ENCODE measurements at places on chromosomes 6 and 20.

DNA sequence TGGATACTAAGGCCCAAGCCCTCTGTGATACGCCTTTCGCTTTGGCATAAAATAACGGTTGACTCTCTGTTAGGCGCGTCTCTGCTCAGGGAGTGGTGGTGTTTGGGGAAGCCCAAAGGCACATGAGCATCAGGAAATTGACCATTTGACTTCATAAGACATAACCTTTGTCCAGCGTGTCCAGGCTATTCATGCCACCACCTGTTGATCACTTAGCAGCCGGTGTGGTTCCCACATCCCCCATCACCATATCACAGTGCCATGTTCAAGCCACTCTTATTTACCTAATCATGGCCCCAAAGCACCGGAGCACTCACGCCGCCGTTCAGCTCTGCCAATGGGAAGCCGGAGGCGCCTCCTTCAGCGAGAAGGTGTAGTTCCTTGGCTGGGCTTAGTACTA lies 27.9 kb downstream of the SLCO4A1 start:
- DNase-seq, result no peak

GRCh38 chr6:68575765-68576439 lies 59.2 kb upstream of the ADGRB3 start:
- peak; percentile 91 for DNase-seq

DNA sequence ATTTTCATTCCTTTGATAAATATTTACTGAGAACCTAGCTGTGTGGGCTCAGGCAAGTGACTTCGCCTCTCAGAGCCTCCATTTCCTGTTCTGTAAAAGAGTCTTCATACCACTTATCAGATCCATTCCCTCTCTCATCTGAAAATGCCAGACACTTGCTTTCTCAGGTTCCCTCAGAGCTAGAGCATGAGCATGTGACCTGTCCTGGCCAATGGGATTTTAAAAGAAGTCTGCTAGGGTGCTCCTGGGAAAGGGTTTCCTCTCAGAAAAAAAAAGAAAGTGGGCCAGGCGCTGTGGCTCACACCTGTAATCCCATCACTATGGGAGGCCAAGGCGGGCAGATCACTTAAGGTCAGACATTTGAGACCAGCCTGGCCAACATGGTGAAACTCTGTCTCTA lies 5.3 kb downstream of the KCNB1 start:
- DNase-seq, result no peak

DNA sequence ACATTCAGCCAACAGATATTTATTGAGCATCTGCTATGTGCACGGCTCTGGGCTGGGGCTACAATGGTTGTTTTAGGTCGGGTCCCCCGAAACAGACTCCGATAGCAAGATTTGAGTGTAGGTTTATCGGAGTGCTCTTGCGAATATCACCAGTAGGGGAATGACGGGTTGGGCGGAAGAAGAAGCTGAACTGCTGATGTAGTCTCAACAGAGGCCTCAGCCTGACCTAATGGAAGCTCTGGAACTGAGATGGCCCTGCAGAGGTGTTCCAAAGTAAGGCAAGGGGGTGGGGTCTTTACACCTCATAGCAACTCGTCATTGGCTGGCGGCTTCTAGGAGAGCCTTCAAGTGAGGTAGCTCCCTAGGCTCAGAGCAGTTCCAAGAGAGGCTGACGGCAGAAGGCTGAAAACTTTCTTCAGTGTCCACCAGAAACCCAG lies 1.1 kb downstream of the L3MBTL1 start:
- DNase-seq, result no peak

- DNase-seq, result no peak
Observed at GRCh38 chr20:38779247-38780097, 26.0 kb upstream of the PPP1R16B start.

GRCh38 chr20:41427833-41428232 lies 61.2 kb upstream of the EMILIN3 start:
- no peak for DNase-seq

DNA sequence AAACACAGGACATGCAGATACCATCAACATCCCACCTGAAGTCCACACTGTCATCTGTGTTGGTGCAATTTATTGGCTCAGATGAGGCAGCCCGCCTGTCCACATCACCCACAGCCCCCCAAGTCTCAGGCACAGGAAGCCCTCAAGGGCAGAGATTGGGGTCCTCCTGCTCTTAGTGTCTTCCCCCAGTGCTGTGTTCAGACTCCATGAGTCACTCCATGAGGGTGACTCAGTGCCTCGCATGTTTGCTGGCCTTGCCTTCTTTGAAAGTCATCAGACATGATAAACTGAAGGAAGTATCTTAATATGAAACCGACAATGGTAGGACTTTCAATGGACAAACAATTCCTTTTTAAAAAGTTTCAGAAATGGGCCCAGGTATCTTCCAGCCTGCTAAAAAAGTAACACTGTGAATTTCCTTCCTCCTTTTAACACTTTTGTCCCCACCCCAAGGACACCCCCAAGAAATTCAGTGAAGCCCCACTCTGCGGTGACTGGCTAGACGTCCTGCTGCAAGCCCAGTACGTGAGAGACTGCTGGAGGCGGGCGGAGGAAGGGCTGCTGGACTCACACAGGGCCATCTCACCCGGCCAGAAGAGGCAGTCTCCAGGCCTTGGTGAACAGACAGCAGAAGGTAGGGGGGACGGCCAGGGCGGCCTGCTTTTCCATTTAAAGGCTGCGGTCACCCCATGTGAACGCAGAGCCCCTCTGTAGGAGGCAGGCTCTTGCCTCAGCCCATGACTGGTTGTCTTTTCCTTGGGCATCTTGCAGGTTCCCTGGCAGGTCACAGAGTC lies 43.0 kb upstream of the KCNK16 start:
- no peak for DNase-seq

GRCh38 chr20:15817351-15817750 lies 755.9 kb downstream of the KIF16B start:
- no peak for DNase-seq

GRCh38 chr20:588932-589672 lies 21.0 kb downstream of the TCF15 start:
- DNase-seq, result no peak

- DNase-seq, result no peak
Observed at GRCh38 chr6:32369660-32370059, 2.0 kb downstream of the TSBP1 start.

DNA sequence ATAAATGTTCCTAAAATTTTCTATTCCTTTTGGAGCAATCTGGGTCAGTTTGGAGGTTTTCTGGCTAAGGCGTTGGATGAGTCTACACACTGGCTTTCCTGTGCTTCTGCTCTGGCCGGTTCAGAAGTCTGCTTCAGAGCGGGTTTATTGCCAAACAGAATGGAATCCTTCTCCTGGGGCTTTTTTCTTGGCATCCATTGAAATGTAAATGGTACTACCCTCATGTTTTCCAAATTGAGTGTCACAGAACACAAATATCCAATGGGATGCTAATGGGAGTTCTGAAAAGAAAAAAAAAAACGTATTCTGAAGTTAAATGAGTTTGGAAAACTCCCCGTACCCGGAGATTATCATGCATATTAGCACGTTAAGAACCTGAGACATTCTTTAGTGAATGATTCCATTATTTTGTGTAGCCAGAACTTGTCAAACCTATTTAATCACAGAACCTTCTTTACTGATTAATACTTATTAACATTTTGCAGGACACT lies 930.3 kb downstream of the QKI start:
- no peak for DNase-seq

GRCh38 chr6:122747573-122747972 lies 31.9 kb upstream of the FABP7 start:
- DNase-seq, result no peak

GRCh38 chr6:170289180-170289931 lies 1.5 kb downstream of the DLL1 start:
- no peak for DNase-seq

GRCh38 chr6:168029459-168030217 lies 32.2 kb downstream of the KIF25 start:
- DNase-seq, result no peak

DNA sequence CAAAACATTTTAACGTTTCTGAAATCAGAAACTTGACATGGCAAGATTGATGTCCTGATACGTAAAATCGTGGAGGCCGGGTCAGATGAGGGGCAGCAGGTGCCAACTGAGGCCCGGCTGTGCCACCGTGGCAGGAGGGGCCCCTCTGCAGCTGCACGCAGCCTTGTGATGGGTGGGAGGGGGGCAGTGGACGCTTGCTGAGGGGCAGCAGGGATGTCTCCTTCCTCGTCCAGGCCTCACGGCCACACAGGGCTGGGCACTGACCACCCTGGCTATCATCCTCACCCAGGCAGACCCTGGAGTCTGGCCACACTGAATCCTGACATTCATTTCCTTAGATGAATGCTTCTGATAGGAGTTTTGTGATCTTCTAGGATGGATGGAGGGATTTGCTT lies 114.7 kb downstream of the ERMARD start:
- DNase-seq, result no peak

- DNase-seq, result no peak
Observed at GRCh38 chr20:22836877-22837276, 198.2 kb upstream of the SSTR4 start.

GRCh38 chr20:41049451-41049850 lies 20.8 kb downstream of the TOP1 start:
- DNase-seq, result no peak

GRCh38 chr6:19536838-19537237 lies 300.3 kb upstream of the ID4 start:
- DNase-seq, result no peak

- no peak for DNase-seq
Observed at GRCh38 chr20:21632031-21632734, 73.3 kb upstream of the PAX1 start.

DNA sequence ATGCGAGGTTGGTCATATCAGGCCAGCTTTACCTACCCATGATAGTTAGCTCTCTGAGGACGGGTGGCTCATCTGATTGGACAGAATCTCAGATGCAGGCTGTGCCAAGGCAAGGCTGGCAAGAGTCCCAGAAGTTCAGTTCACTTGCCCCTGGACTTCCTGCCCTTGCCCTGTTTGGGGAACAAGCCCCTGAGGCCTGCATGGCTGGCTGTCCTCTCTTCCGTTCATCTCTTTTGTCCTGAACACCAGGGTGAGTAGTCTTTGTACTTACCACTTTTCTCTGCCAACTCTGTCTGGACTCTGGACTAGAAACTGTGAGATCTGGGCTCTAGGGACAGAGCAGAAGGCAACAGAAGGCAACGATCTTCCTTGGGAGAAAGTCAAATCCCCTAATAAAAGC lies 769.9 kb downstream of the QKI start:
- no peak for DNase-seq

DNA sequence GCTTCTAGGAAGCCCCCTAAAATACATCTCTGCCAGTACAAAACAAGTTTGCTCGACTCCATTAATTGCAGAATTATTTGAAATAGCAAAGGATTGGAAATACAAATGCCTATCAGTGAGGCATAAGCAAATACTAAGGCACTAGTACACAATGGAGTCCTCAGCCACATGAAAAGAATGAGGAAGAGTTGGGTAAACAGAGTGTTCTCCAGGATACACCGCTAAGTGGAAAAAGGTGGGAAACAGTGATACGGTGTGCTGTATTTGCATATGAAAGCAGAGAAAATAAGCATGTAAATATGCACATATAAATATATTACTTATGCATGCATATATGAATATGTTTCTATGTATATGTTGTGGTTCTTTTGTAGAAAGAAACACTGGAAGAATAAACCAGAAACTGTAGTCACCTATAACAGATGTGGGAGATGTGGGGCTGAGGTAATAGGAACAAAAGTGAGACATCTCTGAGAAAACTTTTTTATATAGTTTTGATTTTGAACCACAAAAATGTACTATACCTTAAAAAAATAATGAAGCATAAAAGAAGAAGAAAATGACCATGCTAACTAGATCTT lies 143.4 kb upstream of the MYLIP start:
- no peak for DNase-seq

DNA sequence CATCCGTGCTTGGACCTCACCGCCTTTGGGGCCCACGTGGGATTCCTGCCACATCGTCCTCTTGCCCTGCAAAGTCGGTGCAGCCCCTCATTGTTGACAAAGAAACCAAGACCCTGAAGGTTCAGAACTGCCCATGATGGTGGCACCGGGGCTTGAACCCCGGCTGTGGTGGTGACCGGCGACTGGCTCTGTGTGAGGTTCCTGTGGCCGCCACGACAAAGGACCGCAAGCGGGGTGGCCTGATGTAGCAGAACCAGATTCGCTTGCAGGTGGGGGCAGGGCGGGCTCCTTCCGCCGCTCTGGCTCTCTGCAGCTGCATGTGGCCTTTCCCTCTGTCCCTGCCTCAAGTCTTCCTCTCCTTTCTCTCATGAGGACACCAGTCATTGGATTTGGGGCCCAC lies 28.7 kb downstream of the SLCO4A1 start:
- DNase-seq, result no peak

- no peak for DNase-seq
Observed at GRCh38 chr6:153424719-153425400, 293.8 kb upstream of the RGS17 start.

GRCh38 chr6:56243518-56244070 lies 3.8 kb downstream of the COL21A1 start:
- DNase-seq, result no peak

DNA sequence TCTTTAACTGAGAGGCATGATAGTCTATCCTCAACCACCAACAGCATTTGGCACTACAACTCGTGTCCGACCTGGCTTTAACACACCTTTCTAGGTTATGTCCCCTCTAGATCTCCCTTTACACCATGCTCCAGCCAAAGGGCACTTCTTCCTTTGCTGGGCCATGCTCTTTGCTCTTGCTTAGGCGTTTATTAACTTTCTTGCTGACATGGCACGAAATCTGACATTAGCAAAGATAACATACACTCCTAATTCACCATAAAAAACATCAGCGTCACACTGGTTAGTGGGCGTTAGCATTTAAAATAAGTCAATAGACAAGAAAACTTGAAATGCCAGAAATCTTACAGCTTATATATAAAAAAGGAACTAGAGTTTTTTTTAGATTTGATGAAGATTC lies 47.3 kb upstream of the ADGRG6 start:
- no peak for DNase-seq

GRCh38 chr20:63659370-63659769 lies 1.3 kb downstream of the RTEL1 start:
- no peak for DNase-seq

DNA sequence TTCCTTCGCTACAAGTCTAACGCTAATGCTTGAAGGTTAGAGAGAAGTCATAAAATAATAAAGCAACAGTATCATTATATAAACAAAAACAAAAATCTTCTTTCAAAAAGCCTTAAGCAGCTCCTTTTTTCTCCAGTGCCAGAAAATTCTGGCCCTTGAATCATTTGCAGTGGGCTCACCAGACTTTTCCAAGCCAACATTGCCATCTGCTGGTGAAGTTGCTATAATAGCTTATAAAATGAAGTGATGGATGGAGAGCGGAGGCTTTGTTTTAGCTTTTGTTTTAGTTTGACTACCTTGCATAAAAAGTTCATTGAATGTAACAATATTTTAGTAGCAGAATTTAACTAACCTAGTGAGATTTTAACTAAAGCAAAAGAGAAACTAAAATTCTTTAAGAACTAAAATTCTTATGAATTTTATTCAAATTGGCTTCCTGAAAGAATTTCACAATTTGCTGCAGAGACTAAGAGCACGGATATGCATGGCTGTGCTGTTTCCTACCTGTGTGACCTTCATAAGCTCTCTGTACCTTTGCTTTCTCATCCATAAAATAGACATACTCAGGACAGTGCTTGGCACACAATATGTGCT lies 44.8 kb upstream of the SLC2A12 start:
- peak; percentile 55 for DNase-seq

GRCh38 chr20:60097285-60097684 lies 139.1 kb downstream of the CDH26 start:
- no peak for DNase-seq

GRCh38 chr6:49764571-49765236 lies 20.5 kb upstream of the CRISP3 start:
- DNase-seq, result peak; percentile 32

- DNase-seq, result peak; percentile 54
Observed at GRCh38 chr6:157050537-157051265, 272.6 kb downstream of the TMEM242 start.

- no peak for DNase-seq
Observed at GRCh38 chr6:124573953-124574352, 388.3 kb upstream of the RNF217 start.

Data from COR-L47 (cell line).